ENCODE measurements at places on chromosomes 4 and X.

DNA sequence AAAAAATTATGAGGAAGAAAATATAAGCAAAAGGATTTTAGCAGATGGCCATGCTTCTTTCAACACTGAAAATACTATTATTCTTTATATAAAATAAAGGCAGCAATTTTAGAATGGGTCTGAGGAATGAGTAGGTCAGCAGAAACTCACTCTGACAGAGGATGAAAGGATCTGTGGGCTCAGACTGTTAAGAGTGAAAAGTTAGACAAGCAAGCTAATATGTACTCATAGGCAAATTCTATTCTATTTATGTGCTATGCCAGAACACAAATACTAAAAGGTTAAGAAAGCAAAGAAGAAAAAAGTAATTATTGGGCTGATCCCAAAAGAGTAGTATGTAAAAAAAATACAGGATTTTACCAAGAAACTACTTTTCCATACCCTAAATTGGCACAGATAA is 13.9 kb downstream of the LCORL start:
- DNase-seq, result no peak

GRCh38 chr4:143362349-143363046 is 25.8 kb downstream of the GAB1 start:
- DNase-seq, result no peak

DNA sequence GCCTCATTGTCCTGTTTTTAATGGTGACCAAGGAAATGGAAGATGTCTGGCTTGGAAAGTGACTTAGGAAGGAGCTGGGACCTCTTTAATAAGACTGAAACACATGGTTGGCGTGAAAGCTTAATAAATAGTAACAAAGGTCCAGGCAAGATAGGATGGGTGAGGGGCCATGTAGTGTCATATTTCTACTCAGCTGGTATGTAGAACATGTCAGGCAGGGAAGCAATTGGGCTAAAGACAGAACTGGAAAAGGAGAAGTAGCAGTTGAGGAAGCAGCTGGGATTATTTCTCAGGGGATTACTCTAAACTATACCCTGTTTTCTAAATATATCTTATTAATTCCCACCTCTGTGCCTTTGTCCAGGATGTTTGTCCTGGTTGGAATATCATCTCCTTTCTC is 18.6 kb downstream of the ITGB1BP2 start:
- DNase-seq, result no peak

- no peak for DNase-seq
Observed at GRCh38 chrX:52422884-52423283, 54.1 kb downstream of the XAGE2 start.

DNA sequence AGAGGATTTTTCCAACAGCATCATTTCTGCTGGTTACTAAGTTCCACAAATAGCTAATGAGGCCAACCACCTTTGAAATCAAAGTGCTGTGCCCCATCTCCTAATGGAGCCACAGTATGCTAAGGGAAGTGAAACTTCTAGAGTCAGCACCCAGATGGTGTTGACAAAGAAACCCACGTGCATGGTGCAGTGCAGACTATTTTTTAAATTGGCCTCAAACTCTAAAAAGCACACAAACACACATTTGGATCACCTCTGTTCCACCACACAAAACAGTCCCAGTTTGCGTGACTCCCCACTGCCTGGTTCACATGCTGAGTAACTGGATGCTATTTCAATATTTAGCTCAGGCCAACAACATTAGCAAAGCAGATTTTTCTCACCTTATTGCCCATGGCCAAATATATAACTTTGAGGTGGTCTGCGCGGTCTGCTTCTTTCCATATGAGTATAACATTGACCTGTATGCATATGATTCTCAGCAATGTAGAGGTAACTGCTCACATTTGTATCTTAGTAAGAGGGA is 69.9 kb downstream of the AMELX start:
- no peak for DNase-seq

DNA sequence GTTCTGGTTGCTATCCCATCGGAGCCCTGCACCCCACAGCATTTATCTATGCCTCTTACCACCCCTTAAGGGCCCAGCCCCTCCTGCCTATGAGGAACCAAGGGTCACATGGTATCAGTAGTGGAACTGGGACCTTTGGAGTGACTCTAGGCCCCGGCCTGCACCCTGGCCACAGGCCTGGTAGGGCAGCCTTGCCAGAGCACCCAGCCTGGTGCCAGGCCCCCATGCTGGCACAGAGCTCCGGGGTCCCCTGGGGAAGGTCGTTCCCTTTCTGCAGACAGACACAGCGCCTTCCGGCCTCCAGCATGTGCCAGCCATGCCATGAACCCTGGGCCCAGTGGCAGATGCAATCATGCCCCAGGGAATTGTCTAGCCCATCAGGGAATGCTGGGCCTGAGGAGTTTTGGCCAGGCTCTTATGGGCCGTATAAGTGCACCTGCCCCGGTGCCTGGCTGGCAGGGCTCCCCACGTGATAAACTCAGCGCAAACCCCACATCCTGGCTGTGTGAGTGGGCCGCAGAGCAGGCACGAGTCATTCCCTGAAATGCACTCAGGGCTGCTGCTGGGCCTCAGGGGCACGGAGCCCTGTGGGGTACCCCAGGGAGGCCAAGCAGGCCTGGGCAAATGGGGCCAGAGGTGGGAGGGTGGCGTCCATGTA is 19.8 kb upstream of the ADD1 start:
- no peak for DNase-seq

- DNase-seq, result no peak
Observed at GRCh38 chr4:113131136-113131535, 81.7 kb downstream of the ANK2 start.

DNA sequence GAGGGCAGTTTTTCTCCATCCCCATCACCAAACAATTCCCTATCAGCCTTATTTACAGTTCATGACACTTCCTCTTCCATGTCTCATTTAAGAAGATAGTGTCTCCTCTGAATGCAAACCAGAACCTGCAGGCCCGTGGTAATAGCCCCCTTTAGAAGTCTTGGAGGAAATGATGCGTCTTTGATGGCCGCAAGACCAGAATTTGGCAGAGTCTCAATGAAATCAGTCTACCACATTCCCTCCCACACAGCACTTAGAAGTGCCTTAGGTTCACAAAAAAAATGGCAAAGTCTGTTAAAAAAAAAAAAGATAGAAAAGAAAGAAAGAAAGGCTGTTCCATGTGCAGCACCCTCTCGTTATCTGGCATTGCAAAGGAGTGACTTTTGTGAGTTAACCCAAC is 2.1 kb upstream of the KDR start:
- no peak for DNase-seq

GRCh38 chrX:133434197-133434820 is 19.0 kb upstream of the GPC4 start:
- DNase-seq, result no peak

DNA sequence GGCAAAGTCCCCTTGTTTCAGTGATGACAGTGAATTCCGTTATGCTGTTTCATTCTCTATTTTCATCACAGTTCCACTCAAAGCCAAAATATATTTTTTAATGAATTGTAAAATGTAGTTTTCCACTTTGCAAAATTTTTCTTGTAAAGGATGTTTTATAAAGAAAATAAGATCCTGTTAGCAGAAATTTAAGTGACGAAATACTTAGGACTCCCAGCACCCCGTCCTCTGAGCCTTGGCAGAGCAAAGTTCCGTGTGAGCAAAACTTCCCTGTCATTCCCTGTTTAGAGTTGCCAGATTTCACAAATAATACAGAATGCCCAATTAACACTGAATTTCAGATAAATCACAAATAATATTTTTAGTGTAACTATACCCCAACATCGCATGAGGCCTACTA is 81.0 kb upstream of the RBPJ start:
- DNase-seq, result no peak
